ENCODE measurements at places on chromosomes 12 and 14. TPM values are rescaled to one million over a fixed set of nuclear protein-coding genes. Genes with fewer than 3 reads are reported as not detected.

The MUCL1 gene
- total RNA-seq = not detected

GRCh38 chr14:90815822-90816662 lies at the start of gene TTC7B:
TSS of gene TTC7B (minus strand) at chr14:90816430. CDS start at chr14:90816295, 135 bp downstream.
- H3K27me3 ChIP-seq = no peaks in the 10 kb centered on the region
- peak within 1 kb of the TSS; percentile 63 for H3K27ac ChIP-seq
- no peak for DNase-seq
- H3K4me3 ChIP-seq = peak within 1 kb of the TSS; percentile 72
- no peaks in the 10 kb centered on the region for H3K36me3 ChIP-seq

The SDS gene
- not detected for total RNA-seq

DNA sequence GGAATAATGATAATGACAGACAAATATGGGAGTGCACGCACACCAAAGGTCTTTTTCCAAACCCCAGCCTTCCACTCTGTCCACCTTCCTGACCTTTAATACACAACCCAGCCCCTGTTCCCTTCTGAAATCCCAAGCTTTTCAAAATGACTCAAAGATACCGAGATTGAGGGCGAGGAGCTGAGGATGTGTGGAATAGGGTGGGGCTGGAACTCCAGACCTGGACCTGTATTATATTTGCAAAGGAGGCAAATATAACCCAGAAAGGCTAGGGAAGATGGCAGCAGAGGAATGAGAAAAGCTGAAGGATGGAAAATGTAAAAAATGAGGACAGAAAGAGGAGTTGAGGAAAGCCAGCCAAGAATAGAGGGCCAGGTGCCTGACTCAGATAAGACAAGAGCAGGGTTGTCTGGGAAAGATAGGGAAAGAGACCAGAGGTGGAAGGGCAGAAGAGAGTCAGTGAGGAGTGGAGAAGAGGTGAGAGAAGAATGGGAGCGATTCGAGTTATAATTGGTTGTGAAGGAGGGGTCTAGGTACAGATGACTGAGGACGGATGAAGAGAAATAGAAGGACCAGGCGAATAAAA lies 1.0 kb upstream of the PTMS start:
- DNase-seq = no peak
- peaks cover 73% of the 10 kb centered on the region for H3K4me1 ChIP-seq
- no peaks in the 10 kb centered on the region for H3K27me3 ChIP-seq
- peak overlapping the region; percentile 90 for H3K4me3 ChIP-seq

GRCh38 chr12:59375633-59376032 lies 220.2 kb upstream of the SLC16A7 start:
- no peaks in the 10 kb centered on the region for H3K4me1 ChIP-seq
- DNase-seq = no peak
- no peaks in the 10 kb centered on the region for H3K27me3 ChIP-seq
- H3K27ac ChIP-seq = no peak overlapping the region
- H3K36me3 ChIP-seq = no peaks in the 10 kb centered on the region
